Muscle of leg (tissue), 16 donors: ENCODE measurements at places on chromosomes 4 and X. TPM values are rescaled to one million over a fixed set of nuclear protein-coding genes. Genes with fewer than 3 reads are reported as not detected.

- peak; percentile 34 for DNase-seq
Observed at GRCh38 chr4:142558851-142559250, 287.2 kb downstream of the INPP4B start.

- no peak for DNase-seq
Observed at GRCh38 chrX:134803551-134804183, 145.4 kb upstream of the PLAC1 start.

- DNase-seq: no peak
Observed at GRCh38 chr4:110612631-110613269, 10.1 kb downstream of the PITX2 start.

- no peak for DNase-seq
Observed at GRCh38 chrX:9326369-9326768, 138.5 kb upstream of the TBL1X start.

GRCh38 chr4:19944806-19945205 is 306.9 kb upstream of the SLIT2 start:
- DNase-seq: no peak

- peak; percentile 93 for DNase-seq
Observed at GRCh38 chr4:52366621-52367020, 292.5 kb downstream of the USP46 start.

GRCh38 chr4:185550933-185551332 is 15.6 kb upstream of the PDLIM3 start:
- DNase-seq: no peak

DNA sequence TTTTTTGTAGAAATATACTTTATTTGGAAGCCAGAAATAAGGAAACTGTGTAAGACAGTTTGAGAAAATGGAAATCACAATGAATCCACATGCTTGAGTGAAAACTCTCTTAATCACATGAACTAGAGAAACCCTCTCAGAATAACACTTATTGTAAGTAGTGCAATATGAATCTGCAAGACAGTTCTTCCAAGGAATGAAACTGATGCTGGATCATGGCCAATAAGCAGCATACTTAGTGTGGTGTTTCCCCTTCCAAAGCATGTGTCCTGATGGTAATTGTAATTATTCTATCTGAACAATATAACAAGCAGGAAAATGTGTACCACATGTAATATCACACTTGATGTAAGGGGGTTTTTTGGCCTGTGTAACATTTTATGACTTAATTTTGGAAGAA is 1870.5 kb upstream of the TENM3 start:
- peak; percentile 44 for DNase-seq

GRCh38 chr4:185039508-185040273 is 21.4 kb downstream of the HELT start:
- peak; percentile 58 for DNase-seq

- no peak for DNase-seq
Observed at GRCh38 chr4:6769233-6769988, 13.1 kb upstream of the KIAA0232 start.

GRCh38 chr4:59500103-59500502 is 1700.0 kb upstream of the ADGRL3 start:
- DNase-seq: no peak

DNA sequence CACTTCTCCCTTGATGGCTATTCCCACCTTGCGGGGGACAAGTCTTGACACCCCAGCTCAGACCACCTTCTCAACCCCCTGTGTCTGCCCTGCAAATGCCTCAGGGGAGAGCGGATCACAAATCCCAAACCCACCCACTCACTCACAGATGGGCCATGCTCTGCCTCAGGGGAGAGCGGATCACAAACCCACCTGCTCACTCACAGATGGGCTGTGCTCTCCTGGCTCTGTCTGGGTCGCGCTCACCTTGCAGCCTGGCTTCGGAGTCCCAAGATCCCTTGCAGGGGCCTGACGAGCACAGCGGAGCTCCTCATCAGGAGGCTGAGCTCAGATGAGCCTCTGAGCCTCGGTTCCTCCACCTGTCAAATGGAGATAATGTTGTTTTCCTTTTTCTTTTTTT is 38.6 kb downstream of the HTRA3 start:
- DNase-seq: no peak

DNA sequence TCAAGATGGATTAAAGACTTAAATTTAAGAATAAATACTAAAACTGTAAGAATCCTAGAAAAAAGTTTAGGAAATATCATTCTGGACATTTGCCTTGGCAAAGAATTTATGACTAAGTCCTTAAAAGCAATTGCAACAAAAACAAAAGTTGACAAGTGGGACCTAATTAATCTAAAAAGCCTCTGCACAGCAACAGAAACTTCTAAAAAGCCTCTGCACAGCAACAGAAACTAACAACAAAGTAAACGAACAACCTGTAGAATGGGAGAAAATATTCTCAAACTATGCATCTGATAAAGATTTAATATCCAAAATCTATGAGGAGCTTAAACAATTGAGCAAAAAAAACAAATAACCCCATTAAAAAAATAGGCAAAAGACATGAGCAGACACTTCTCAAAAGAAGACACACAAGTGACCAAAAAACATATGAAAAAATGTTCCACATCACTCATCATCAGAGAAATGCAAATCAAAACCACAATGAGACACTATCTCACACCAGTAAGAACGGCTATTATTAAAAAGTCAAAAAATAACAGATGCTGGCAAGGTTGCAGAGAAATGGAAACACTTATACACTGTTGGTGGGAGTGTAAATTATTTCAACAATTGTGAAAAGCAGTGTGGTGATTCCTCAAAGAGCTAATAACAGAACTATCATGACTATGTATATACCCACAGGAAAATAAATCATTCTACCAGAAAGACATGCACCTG is 5.5 kb upstream of the OPRPN start:
- DNase-seq: no peak

DNA sequence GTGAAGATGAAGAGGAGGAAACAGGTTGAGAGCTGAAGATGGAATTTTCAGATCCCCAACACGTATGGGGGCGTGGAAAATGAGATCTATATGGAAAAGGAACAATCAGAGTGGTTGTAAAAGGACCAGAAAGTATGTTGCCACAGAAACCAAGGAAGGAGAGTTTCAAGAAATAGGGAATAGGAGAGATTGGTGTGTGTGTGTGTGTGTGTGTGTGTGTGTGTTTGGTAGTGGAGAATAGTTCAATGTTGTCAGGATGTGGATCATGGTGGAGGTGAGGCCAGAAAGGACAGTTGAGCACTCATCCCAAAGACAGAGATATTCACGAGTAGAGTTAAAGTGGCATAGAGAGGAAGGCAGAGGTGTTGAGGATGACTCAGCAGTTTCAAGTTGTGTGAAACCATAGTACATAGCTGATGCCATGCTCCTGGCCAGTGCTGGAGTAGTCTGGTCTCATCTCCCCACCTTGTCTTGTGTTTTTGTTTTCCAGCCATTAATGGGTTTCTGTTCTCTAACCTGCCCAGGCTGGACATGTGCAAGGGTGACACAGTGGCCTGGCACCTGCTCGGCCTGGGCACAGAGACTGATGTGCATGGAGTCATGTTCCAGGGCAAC is 36.1 kb downstream of the HEPH start:
- DNase-seq: no peak

DNA sequence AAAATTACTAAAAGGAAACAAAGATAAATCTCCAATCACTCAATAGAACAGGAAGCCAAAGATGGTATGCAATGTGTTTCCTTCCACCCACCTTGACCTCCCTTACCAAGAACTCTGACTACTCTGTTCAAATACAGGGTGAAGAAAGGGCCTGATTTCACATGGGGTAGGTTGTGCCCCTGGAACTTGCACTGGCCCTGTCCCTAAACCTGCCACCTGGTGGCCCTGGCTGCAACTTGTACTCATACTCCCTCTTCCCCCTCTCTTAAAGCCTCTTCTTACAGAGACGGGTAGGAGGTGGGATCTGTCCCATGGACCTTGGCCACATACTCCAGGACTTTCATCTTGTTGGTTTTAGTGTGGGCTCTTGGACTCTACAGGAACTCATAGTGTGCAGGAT is 17.3 kb upstream of the TMEM185A start:
- DNase-seq: no peak

- no peak for DNase-seq
Observed at GRCh38 chr4:119261986-119262385, 49.5 kb downstream of the USP53 start.

DNA sequence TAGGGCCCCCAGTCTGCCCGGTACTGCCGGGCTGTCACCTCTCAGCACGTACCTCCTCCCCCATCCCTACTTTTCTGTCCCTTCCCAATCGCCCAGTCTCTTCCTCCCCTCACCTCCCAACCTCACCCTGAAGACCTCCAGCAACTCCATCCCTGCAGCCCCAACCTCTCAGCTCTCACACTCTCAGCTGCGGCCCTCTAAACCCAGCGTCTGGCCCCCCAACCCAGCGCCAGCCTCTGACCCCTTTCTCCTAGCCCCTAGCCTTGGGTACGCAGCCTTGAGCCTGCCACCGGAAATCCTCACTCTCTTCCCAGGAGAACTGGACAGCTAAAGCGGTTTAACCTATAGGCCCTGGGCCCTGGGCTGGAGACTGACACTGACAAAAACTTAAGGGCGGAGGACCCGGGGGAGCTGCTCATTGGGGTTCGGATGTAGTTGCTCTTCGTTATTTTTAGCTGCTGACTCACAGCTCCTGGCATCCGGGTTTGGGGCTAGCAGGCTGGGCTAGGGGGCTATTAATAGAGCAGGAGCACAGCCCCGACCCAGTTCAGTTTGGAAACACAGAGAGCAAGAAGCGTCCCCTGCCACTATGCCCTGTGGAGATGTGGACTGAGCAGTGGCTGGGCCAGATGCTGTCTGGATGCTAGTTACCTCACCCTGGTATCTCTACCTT is 9.6 kb upstream of the DLG3 start:
- DNase-seq: peak; percentile 51

DNA sequence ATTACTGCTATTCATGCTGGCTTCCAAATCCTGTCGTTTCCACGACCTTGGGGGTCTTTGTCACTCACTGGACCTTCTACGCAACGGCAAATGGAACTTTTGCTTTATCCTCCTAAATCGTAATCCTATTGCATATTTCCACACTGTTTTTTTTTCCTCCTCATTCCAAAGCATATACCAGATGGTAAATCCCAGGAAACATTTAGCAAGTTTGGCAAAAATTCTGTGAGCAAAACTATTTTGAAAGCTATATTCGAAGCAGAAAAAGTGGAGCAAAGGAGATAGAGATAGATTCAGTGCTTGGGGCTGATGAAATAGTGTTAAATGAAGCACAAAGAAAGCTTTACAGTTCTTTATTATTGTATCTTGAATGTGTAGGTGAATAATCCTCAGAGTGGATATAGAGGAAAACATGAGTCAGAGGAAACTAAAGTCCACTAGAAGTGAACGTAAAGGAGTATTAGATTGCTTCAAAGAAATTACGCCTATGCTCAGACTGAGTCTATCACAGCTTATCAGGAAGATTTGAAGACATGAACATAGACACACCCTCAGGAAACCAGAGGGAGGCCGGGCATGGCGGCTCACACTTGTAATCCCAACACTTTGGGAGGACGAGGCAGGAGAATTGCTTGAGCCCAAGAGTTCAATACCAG is 50.2 kb upstream of the FAM9A start:
- peak; percentile 17 for DNase-seq

DNA sequence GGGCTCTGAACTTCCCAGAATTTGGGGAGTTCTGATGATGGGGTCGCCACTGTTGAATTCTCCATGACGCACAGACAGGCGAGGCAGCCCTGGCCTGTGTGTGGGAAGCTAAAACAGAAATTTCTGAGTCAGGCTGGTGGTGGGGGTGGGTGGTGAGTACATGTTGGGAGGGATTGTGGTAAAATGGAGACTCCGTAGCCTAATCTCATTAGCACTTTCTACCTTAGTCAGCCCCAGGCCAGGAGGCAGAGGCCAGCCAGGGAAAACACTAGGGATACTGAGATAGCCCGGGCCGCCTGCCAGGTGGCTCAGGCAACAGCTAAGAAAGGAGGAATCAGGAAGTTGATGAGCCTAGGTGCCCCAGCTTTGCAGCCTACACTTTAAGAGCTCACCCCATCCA is 39.3 kb upstream of the NHSL2 start:
- DNase-seq: no peak

GRCh38 chrX:12804655-12805054 is 13.4 kb downstream of the PRPS2 start:
- DNase-seq: peak; percentile 20

DNA sequence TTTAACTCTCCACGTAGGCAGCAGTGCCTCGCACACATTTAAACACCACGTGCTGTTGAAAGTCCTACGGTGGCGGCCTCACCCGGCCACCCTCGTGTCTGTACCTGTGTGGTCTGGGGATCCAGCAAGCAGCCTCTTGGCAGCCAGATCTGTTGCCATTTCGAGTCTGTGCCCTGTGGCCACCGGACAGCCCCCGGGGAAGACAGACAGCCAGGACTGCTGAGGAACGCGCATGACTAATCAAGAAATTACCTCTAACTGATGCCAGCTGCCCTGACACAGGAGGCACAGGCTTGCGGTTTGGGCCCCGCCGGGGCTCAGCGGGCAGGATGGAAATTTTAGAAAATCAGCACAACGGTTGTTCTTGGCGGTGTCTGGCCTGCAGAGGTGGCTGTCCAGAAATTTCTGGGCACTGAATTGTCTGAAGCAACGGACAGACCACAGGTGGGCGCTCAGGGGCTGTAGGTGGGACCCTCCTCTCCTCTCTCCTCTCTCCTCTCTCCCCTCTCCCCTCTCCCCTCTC is 15.6 kb upstream of the ASMTL start:
- no peak for DNase-seq

DNA sequence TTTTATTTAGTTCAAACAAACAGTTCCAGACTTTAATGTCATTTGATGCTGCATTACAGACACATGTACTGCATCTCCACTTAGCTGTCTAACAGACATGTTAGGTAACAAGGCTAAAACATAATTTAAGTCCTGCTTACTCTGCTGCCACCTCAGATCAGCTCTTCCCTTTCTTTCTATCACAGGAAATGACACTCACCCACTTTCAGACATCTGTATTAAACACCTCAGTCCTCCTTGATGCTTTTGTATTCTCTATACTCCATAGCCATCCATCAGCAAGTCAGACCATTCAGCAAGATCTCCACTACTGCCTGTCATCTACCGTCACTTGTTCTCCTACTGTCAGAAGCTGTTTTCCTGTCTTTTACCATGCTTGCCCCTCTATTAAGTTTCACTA is 405.4 kb downstream of the IL15 start:
- DNase-seq: no peak

Gene CRLF2
- total RNA-seq: not detected

Gene PNCK
- 3.5 TPM for total RNA-seq

Gene MCF2
- total RNA-seq: 0.27 TPM

Gene HNRNPD
- 53.6 TPM for total RNA-seq

Gene TLR8
- total RNA-seq: 0.44 TPM

Gene IL13RA2
- 0.09 TPM for total RNA-seq

Gene PSAPL1
- not detected for total RNA-seq

Gene RS1
- total RNA-seq: not detected

Gene NRK
- 157 TPM for total RNA-seq
